ENCODE measurements at places on chromosomes 3 and 15.

DNA sequence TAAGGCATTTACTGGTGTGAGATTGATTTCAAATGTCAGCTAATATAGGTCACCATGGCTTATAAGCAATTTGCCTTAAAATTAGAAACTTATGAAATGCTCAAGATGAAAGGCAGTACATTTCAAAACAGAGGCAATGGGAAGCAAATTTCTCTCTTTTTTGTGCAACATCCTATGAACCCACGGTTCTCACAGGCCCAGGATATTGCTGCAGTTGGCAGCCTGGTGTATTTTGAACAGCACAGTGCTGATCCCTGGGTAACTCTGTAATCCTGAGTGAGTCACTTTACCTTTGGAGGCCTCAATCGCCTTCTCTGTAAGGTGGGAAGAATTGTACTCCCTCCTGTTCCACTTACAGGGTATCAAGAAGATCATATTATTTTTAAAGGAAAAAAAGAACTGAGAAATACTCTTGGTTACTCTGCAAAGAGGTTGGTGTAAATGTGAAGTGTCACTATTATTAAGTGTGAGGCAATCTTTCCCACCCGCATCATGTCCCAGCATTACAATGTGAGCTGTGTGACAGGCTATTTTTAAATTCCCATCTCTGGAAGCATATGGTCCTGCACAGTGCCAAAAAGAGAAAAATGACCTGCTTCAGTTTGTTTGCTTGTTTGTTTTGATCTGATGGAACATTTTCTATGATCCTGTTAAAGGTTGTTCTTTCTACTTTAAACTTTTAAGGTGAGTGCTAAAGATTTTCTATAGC, 190.1 kb upstream of the LPP start:
- no peak for DNase-seq

DNA sequence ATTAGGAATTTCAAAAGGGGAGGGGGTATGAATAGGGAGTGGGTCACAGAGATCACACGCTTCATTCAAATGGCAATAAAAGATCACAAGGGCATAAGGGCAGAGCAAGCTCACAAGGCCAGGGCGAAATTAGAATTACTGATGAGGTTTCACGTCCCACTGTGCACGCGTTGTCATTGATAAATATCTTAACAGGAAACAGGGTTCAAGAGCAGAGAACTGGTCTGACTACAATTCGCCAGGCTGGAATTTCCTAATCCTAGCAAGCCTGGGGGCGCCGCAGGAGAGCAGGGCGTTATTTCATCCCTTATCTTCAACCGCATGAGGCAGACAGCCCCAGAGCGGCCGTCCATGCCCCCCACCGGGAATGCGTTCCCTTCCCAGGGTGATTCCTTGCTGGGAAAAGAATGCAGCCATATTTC, 18.1 kb upstream of the SMCO1 start:
- no peak for DNase-seq

DNA sequence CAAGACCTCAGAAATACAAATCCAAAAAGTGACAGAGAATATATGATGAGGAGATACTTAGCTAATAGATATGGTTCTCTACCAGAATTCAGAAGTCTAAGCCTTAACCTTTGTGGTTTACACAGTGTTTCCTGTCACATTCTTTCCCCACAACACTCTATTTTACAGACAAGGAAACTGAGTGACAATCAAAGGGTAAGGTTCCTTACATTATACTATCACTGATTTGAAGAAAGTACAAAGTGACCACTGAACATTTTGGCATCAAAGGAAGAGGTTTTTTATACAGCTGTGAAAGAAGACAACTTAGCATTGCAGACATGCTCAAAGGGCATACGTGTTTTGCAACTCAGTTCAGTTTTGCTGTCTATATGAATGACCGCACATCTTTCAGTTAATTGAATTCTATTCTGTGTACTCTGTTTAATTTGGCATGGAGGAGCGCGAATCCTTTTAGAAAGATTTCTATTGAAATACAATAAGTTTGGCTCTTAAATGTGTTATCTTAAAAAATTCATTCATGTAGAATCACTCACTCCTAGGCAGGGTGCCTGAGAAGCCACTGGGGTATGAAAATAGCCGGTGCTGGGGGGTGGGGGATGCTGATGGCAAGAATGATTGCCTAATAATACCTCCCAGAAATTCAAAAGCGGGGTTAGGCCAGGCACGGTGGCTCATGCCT, 66.5 kb upstream of the SKOR1 start:
- no peak for DNase-seq

- no peak for DNase-seq
Measured at GRCh38 chr3:70312336-70312735, at the start of gene MDFIC2. Gene MDFIC2 (minus strand): TSS chr3:70312638. CDS start chr3:70311973, 665 bp downstream.

GRCh38 chr3:157376603-157377300, 59.9 kb upstream of the PTX3 start:
- no peak for DNase-seq

DNA sequence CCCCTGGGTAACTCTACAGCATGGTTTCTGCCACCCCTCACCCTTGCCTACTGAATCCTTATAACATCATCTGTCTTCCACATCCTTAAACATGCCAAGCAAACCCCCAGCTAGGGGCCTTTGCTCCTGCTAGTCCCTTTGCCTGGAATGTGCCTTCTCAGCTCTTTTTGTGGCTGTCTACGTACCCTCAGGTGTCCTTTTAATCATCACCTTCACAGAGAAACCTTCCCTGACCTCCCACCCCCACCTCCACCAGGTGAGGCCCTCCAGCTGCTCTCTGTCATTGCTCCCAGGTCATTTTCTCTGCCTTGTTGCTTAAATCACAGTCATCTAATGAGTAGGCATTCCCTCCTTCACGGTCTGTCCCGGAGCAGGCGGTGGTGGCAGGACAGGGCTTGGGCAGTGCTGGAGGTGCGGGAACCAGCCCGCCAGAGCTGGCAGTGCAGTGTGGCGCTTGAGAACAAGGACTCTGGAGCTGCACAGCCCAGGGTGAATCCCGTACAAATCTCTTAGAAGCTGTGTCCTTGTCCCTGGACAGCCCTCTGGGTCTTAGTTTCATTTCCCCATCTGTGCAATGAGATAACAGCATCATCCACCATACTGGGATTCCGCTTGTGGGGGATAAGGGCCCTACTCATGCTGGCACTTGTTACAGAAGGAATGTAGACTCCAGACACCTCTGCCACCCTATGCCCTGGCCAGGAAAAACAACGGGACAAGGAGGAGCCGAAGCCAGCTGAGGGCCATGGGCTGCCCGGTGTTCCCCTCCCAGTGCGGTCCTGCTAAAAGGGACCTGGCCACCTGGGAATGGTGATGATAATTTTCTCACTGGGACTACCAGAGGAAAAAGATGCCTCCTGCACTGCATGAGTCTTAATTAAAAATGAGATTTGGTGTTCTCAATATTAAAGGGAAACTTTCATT, 52.1 kb upstream of the IQSEC1 start:
- DNase-seq: no peak

Measured in substantia nigra (tissue), 51 donors.